ENCODE measurements at places on chromosomes 11 and 22.

DNA sequence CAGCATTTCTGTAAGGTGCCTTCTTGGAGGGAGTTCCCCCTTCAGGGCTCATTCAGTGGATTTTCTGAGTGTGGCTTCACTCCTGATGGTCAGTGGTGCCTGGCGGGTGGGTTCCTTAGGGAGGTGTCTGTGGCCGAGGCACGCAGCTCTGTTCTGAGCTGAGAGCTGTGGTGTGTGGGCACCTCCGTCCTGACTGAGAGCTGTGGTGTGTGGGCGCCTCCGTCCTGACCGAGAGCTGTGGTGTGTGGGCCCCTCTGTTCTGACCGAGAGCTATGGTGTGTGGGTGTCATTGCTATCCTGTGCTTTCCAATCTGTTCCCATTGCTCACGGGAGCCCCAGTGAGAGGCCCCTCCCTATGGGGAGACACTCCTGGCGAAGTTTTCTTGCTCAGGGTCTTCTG, 39.8 kb downstream of the MUC6 start:
- DNase-seq = no peak

- DNase-seq = no peak
Measured at GRCh38 chr22:46462726-46463371, 74.6 kb downstream of the CELSR1 start.

GRCh38 chr11:3626250-3626960, 15.4 kb downstream of the ART5 start:
- no peak for DNase-seq

DNA sequence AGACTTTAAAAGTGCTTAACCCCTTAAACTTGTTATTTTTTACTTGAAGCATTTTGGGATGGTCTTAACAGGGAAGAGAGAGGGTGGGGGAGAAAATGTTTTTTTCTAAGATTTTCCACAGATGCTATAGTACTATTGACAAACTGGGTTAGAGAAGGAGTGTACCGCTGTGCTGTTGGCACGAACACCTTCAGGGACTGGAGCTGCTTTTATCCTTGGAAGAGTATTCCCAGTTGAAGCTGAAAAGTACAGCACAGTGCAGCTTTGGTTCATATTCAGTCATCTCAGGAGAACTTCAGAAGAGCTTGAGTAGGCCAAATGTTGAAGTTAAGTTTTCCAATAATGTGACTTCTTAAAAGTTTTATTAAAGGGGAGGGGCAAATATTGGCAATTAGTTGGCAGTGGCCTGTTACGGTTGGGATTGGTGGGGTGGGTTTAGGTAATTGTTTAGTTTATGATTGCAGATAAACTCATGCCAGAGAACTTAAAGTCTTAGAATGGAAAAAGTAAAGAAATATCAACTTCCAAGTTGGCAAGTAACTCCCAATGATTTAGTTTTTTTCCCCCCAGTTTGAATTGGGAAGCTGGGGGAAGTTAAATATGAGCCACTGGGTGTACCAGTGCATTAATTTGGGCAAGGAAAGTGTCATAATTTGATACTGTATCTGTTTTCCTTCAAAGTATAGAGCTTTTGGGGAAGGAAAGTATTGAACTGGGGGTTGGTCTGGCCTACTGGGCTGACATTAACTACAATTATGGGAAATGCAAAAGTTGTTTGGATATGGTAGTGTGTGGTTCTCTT, 2.8 kb downstream of the MALAT1 start:
- DNase-seq = no peak

DNA sequence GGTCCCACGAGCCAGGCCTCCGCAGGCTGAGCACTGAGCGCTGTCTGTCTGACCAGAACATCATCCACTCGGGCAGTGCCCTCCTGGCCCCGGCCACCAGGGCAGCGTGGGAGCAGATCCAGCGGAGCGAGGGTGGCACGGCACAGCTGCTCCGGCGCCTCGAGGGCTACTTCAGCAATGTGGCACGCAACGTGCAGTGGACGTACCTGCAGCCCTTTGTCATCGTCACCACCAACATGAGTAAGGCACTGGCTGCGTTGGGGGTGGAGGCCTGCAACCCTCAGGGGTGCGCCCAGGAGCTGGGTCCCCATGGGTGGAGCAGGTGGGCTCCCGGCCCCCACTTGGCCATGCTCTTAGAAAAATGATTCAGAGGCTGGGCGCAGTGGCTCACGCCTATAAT, 49.7 kb upstream of the PRODH start:
- DNase-seq = no peak

DNA sequence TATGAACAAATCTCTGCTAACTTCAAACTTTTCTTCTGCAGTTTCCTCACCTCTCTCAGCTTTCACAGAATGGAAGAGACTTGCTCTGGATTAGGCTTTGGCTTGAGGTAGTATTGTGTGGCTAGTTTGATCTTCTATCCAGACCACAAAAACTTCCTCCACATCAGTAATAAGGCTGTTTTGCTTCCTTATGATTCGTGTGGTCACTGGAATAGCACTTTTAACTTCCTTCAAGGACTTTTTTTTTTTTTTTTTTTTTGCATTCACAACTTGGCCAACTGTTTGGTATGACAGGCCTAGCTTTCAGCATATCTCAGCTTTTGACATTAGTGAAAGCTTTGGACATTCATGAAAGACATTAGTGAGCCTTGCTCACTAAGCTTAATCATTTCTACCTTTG, 47.5 kb upstream of the LRRC55 start:
- DNase-seq = no peak

GRCh38 chr11:65701686-65702085, 10.4 kb upstream of the KAT5 start:
- no peak for DNase-seq

DNA sequence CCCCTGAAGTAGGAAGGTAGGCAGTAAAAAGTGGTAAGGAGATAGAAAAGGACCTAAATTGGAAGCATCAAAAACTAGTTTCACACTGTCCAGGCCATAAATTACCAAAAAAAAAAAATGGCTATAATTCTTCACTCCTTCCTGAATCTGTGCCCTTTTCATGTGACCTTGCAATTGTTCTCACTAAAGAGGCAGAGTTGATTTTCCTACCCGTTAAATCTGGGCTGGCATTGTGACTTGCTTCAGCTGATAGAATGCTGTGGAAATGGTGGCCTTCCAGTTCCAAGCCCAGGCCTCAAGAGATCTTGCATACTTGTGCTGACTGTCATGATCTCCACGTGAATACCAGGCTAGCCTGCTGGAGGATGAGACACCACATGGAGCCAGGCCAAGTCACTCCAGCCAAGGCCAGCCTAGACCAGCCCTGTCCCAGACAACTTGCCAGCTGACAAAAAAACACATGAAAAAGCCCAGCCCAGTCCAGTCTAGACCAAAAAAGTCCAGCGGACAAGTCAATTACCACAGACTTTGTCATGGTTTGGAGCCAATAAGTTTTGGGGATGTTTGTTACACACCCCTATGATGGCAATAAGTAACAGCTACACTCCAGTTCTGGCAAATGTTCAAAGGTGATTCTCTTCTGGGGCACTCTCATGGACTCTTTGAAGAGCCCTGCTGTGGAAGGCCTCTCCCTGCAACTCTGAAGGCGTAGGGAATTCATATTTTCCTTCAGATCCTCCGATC, 51.4 kb upstream of the NUP50 start:
- DNase-seq = no peak

DNA sequence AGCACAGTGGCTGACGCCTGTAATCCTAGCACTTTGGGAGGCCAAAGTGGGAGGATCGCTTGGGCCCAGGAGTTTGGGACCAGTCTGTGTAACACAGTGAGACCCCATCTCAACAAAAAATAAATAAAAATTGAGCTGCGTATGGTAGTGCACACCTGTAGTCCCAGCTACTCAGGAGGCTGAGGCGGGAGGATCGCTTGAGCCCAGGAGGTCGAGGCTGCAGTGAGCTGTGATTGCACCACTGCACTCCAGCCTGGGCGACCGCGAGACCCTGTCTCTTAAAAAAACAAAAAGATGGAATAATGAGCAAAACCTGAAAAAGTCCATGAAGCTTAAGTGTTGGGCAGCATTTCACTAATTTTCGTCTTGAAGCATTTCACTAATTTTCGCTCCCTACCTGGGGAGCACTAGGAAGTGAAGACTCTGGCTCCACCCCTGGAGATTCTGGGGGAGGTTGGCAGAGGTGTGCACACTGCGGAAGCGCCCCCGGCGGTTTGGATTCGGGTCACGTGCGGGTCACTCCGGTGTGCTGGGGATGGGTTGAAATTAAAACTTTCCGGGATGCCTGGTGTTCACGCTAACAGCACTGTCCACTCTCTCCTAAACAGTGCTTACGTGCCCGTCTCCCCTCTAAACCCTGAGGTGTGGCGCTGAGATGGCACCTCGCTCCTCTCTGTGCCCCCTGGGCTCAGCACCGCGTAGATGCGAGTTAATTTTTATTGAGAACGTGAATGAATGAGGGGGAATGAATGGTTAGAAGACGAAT, 906 bp upstream of the NAA40 start:
- DNase-seq = no peak

DNA sequence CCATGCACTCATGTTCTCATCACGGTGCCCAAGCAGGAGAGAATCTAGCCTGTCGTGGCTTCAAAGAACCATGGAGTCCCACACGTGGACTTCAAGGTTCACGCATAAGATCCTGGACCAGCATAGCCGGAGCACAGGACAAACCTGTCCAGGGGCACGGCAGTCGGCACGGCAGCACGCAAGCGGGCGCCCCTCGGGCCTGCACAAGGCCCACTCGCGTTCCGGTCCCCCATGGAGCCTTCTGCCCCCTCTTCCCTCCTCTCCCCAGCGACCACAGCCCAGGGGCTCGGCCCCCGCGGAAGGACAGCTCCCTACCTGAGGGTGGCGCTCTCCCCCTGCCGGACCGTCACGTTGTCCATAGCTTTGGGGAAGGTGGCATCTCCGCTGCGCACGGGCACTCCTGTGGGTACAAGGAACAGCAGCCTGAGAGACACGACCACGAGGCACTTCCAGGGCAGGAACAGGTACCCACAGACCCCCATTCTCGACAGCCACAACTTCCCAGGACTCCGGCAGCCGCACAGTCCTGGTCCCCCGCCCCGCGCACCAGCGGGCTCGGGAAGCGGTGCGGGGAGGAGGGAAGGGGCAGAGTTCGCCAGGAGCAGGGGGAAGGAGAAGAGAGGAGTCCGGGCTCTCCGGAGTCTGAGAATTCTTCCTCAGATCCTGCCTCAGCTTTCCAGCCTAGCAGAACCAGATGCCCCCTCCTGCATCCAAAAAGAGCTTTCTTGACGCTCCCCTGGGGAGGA, 589.5 kb downstream of the OPCML start:
- DNase-seq = no peak

DNA sequence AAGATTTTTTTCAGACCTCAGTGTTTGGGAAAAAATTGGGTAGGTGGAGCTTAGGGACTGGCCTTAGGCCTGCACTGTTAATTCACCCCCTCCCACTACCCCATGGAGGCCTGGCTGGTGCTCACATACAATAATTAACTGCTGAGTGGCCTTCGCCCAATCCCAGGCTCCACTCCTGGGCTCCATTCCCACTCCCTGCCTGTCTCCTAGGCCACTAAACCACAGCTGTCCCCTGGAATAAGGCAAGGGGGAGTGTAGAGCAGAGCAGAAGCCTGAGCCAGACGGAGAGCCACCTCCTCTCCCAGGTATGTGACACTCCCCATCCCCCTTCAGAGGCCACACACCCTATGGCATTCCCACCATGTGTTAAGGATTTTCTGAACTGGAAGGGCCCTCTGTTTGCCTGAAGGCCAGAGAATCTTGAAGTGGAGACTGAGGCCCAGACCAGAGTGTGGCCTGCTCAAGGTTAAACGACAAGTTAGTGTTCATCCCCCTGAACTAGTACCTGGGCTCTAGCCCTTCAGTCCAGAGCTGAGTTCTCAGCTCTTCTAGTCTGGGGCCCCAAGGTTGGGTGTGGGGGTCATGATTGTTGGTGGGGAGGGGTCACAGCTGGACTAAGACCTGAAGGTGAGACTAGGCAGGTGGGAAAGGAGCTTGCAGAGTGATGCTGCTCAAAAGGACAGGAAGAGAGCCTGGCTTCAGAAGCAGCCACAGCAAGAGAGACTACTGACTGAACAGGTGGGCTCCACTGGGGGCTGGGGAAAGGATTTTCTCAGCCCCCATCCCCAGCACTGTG, 2.3 kb upstream of the FOLR1 start:
- DNase-seq = no peak

GRCh38 chr11:95692526-95693260, 96.9 kb downstream of the FAM76B start:
- no peak for DNase-seq

DNA sequence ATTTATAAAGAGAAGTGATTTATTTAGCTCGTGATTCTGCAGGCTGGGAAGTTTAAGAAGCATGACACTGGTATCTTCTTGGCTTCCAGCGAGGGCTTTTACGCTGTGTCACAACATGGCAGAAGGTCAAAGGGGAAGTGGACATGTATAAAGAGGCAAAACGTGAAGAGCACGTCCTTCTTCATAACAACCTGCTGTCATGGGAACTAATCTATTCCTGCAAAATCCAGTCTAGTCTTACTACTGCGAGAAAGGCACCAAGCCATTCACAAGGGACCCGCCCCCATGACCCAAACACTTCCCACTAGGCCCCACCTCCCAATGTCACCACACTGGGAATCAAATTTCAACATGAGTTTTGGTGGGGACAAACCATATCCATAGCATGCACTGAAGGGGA, 58.3 kb downstream of the AMOTL1 start:
- no peak for DNase-seq
